ENCODE measurements at places on chromosomes 11 and 22. TPM values are rescaled to one million over a fixed set of nuclear protein-coding genes. Genes with fewer than 3 reads are reported as not detected.

The SLC25A45 gene
- total RNA-seq = 0.32 TPM

The TMA7B gene
- 0.27 TPM for total RNA-seq

GRCh38 chr11:9228091-9228490 is 37.1 kb downstream of the DENND5A start:
- ATAC-seq = no peak

DNA sequence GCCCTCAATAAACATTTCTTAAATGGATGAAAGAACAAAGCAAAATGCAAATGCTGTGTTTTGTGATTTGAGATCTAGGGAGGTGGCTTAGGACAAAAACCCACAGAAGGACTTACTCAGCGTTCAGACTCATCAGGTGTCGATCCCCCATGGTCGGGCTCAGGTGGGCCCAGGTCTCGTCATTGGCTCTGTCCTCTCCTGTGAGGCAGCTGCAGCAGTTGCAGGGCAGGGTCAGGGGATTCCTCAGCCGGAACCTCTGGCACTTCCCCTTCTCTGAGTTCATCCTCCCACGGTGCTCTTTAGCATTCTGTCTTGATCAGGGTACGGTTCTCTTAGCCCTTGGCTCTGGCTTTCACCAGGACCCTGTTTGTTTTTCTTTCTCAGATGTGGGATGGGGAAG is 14.0 kb upstream of the ACR start:
- ATAC-seq = no peak

The MS4A15 gene
- total RNA-seq = not detected

- no peak for ATAC-seq
Observed at GRCh38 chr11:44066732-44067141, 667 bp downstream of the ACCS start.

The RPLP2 gene
- total RNA-seq = 1,608 TPM

- ATAC-seq = no peak
Observed at GRCh38 chr11:74571062-74571399, 21.4 kb upstream of the POLD3 start.

- ATAC-seq = peak; percentile 76
Observed at GRCh38 chr11:67006029-67006884, 16.7 kb upstream of the SYT12 start.

- ATAC-seq = peak; percentile 100
Observed at GRCh38 chr22:46710806-46711205, 27.2 kb downstream of the CERK start.

DNA sequence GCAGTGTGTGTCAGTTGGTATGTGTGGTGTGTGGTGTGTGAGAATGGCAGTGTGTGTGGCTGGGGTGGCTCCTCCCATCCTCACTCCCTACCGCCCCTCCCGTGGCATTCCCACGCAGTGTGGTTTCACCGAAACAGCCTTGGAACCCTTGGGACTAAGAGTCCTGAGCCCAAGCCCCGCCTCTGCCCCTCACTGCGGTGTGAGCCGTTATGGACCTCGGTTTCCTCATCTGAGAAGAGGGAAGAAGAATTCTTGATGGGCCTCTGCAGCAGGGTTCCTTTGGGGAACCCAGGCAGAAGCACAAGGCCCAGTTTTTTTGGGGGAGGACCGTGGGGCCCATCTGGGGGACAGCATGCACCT is 7.2 kb downstream of the UPK3A start:
- ATAC-seq = no peak

The TIMP3 gene
- 10.7 TPM for total RNA-seq

The NPTXR gene
- total RNA-seq = 2.1 TPM

The AIP gene
- total RNA-seq = 67.7 TPM
